HuH-7.5 (cell line): ENCODE measurements at places on chromosomes 16 and 17.

GRCh38 chr16:11118479-11118878 is 137.5 kb downstream of the SOCS1 start:
- DNase-seq: no peak

GRCh38 chr16:20310421-20311395 is 16.6 kb downstream of the GP2 start:
- no peak for DNase-seq

DNA sequence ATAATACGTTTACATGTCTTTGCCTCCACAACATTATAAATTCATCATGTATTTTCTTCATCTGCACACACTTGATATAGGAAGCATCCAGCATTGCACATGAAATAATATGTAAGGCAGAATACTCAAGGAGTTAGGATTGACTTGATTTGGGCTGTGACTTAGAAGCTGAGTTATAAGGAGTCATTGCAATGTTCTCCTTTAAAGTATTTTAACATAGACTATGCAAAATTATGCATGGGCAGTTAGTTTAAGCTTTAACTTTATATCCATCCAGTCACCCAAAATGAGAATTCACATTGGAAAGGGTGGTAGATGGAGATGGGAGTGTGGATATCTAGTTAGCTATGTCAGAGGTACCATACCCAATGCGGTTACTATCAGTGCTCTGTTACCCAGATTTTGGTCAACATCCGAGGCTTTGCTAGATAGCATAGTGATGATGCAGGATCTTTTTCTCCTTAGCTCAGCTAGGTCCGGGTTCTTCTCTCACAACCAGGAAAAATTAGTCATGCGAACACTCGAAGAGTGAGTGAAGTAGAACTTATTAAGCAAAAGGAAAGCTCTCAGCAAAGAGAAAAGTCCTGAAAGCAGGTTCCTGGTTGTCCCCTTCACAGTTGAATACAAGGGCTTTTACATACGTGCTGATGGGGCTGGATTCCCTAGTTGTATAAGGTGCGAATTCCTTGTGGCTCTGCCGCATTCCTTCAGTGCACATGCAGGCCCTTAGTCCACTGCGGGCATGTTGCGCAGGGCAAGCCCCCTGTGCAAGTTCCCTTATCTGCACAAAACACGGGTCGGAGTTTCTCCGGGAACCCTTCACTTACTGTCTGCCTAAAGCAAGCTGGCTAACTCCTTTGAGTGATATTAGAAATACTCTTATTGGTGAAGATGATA is 73.1 kb upstream of the FAM20A start:
- DNase-seq: no peak

GRCh38 chr16:29815032-29815721 is 775 bp upstream of the PAGR1 start:
- DNase-seq: no peak

DNA sequence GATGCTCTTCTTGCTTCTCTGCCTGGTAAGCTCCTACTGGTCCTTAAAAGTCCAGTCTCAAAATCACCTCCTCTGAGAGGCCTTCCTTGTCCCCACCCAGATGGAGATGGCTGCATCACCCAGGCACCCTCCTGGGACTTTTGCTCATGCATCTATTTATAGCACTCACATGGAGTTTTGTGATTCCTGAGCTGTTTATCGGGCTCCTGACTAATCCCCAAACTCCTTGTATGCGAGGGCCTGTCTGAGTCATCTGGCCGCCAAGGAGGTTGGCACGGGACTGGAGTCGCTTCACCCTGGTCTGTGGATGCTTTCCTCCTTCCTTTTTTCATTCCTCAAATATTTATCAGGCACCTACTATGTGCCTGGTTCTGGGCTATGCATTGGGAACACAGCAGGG is 2.3 kb upstream of the MAP2K3 start:
- no peak for DNase-seq

GRCh38 chr16:86697715-86698114 is 119.4 kb downstream of the FOXL1 start:
- no peak for DNase-seq

GRCh38 chr16:50708373-50709060 is 15.1 kb downstream of the NOD2 start:
- DNase-seq: no peak

- no peak for DNase-seq
Observed at GRCh38 chr17:34091975-34092374, 163.1 kb upstream of the CCL2 start.

DNA sequence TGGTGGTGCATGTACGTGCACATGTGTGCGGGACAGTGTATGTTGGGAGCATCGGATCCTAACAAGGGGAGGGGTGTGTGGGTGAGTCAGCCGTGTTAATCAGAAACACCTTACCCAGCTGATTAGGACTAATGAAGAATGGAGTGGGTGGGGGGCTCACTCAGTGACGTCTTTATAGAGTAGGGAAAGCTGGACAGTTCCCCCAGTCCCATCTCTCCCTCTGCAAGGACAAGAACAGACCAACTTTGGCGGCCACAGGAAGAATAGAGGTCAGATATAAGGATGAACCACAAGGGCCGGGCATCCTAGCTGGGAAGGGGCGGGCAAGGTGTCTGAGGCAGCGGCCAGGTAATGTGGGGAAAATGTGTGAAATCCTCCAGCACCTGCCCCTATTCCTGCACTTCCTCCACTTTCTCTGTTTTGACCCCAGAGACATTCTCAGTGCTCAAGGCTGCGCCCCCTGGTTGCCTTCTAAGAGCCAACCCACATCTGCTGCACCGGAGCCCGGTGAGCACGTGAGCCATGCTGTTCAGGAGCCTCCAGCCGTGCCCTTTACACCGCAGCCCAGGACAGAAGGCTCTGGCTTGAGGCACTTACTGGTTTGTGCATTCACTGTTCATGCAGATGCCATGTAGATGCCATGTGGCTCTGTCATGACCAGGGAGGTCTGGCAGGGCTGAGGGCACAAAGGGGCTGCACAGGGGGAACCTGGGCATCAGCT is 18.9 kb upstream of the TBX21 start:
- DNase-seq: no peak

GRCh38 chr17:39122991-39123390 is 28.4 kb downstream of the PLXDC1 start:
- DNase-seq: no peak
